Gastroesophageal sphincter (tissue), 4 donors: ENCODE measurements at places on chromosomes 2 and 18.

DNA sequence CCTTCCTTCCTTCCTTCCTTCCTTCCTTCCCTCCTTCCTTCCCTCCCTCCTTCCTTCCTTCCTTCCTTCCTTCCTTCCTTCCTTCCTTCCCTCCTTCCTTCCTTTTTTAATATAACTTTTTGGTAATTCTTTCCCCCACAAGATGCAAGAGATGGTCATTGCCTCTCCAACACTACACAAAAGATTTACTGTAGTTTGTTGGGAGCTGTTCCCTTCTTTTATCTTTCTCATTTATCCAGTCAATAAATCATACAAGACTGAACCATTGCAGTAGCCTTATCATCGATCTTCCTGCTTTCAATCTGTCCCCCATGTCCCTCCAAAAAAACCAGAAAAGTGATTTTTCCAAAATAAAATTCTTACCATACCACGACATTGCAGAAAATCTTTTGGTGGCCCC, 8.2 kb downstream of the APCDD1 start:
- no peak for ATAC-seq

DNA sequence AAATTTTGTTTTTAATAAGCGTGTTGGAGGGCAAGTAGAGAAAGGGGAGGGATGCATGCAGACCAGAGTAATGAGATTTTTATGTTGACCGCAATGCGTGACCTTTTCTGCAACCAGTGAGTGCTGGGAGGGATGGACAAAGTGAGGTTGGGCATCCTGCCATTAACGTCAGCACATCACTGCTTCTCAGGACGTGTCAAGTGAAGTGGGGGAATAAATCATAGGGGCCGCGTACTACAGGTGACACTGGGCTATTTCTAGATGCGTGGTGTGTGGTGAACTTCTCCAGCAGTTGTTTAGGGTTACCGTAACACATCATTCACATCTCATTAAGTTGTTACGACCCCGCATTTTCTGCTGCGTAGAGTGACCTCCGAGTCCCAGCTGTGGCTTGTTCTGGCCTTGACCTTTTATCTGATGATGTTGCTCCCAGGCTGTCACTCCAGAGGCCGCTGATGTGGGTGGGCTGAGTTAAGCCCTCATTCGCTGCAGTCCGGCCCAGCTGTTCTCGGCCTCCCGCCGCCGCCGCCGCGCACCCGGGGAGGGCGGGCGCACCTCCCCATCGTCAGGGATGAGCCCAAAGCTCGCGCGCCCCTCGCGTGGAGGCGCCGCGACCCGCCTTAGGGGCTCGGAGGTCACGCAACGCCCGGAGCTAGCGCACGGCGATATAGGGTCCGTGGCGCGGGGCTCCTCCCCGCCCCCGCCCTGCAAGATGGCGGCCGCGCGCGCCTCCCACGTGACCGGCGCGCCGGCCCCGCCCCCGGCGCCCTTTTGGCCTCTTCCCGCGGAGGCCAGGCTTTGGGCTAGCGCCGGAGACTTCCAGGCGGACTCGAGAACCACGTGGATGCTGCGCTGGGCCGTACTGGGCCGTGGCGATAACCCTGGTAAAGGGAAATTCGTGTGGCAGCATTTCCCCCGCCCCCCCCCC, 3.5 kb downstream of the ZCCHC2 start:
- peak; percentile 44 for ATAC-seq

DNA sequence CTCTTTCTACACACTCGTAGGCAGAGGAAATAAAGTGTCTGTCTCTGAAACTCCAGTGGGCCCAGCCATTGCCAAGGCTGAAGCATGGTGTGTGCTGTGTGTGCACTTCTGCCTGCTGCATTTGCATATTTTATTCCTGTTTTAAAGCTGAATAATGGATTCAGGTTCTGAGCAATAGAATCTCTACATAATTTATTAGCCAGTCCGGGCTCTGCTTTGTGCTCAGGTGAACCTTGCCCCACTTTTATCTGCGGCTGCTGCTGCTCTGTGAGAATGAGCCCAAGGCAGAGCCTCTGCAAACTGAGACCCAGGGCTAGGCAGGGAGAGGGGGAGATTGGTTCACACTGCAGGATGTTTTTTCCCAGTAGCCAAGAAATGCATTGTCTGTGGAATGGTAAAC, 64.6 kb upstream of the SH3BP4 start:
- ATAC-seq = no peak

DNA sequence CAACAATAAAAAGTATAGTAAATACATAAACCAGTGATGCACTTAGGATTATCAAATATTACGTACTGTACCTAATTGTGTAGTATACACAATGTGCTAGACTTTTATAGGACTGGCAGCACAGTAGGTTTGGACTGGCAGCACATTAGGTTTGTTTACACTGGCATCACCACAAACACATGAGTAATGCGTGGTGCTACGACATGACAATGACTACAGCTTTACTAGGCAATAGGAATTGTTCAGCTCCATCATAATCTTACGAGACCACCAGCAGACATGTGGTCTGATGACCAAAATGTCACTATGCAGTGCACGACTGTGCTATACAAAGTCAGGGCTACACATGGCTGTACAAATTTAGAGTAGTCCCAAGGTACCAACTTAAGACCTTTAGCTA, 2.3 kb downstream of the MBOAT2 start:
- ATAC-seq = no peak

DNA sequence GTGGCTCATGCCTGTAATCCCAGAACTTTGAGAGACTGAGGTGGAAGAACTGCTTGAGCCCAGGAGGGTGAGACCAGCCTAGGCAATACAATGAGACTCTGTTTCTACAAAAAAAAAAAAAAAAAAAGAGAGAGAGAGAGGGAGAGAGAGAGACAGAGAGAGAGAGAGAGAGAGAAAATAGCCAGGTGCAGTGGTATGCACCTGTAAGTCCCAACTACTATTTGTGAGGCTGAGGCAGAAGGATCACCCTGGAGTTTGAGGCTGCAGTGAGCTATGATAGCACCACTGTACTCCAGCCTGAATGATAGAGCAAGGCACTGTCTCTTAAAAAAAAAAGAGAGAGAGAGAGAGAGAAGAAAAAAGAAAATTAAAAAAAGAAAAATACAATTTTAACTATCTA, 245.7 kb downstream of the CCDC178 start:
- no peak for ATAC-seq

DNA sequence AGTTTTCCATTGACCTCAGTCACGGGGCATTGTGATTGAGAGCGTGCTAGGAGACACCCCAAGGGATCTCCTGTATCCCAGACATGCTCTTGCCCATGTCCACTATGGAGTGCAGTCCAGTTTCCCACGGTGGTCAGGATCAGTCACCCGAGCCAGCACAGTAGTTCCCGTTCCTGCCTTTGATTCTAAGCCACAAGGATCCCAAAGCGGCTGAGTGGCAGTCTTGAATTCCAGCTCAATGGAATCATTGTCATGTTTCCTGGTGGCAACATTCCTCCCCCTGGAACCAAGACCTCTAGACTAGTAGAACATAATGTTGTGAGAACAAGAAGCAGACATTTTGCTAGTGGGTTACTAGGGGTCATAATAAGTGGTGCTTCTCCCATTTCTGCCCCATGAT, 154.3 kb downstream of the SEPTIN10 start:
- ATAC-seq = no peak

- ATAC-seq = peak; percentile 81
Observed at GRCh38 chr2:173027181-173028128, 48.2 kb upstream of the MAP3K20 start.

DNA sequence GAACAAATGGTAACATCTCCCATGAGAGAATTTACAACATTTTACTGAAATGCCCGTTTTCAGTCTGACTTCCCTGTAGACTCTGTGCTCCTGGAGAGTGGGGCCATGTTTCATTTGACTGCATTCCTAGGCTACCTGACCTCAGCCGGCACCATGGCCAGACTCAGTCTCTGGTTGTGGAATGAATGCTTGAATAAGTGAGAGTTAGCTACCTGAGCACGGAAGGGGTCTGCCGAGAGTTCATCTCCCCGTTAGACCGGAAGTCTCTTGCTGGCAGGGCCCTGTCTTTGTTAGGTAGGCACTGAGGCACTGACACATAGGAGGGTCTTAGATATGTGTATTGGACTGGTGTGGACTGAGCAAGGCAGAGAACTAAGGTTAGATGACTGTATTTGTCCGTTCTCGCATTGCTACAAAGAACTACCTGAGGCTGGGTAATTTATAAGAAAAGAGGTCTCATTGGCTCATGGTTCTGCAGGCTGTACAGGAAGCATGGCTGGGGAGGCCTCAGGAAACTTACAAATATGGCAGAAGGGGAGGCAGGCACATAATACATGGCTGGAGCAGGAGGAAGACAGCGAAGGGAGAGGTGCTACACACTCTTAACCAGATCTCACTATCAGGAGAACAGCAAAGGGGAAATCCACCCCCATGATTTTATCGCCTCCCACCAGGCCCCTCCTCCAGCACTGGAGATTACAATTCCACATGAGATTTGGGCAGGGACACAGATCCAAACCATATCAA, 271.2 kb downstream of the GLI2 start:
- no peak for ATAC-seq

DNA sequence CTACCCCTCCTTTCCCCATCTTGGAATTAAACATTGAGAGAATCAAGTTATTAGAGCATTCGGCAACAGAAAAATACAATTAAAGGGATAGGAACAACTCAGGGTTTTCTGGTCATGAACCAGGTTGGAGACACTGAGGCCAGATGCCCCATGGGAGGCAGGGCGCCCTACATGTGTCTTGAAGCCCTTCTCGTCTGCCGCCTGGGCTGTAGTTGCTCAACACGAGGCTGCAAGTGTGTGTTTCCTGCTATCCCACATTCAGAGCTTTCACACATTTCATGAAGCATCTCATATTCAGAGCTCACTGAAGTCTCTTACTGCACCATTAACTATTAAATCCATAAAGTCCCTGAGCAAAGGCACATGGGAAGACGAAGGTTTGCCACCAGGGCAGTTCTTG, 28.8 kb downstream of the TTC39C start:
- ATAC-seq = no peak

- ATAC-seq = no peak
Observed at GRCh38 chr18:59357928-59358327, 1.1 kb downstream of the LMAN1 start.

DNA sequence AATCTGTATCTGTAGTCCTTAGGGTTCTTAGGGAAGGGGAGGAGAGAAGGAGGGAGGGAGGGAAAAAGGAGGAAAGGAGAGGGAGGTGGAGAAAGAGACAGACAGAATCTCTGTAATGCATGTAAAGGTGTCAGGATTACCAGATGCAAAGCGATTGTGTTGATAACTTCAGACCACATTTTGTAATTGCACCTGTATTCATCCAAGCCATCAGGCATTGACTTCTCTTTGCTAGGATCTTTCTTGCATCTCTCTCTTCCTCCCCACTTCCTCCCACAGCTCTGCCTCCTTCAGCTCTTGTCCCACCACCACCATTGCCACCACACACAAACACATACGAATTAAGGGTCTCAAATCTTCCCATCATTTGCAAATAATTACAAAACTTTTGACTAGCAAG, 91.4 kb downstream of the AOX1 start:
- no peak for ATAC-seq

DNA sequence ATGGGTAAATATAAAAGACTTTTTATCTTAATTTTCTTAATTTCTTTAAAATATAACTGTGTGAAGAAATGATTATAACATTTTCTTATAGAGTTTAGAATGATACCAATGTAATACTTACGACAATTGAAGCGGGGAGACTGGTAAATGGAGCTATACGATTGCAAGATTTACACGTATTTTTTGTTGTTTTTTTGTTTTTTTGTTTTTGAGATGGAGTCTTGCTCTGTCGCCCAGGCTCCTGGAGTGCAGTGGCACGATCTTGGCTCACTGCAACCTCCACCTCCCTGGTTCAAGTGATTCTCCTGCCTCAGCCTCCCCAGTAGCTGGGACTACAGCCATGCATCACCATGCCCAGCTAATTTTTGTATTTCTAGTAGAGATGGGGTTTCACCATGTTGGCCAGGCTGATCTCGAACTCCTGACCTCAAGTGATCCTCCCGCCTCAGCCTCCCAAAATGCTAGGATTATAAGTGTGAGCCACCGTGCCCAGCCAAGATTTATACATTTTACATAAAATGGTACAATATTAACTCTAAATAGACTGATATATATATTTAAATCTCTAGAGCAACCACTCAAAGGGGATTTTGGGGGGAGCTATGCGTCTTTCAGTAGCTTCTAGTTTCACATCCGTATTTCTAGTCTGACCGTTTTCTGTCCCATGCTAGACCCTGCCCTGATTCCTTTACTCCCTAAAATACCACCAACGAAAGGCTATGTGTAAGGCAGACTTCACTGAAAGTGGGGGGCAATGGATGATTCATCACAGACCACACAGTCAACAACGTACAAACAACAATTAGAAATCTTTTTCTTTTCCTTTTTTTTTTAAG, 28.2 kb upstream of the ATG16L1 start:
- ATAC-seq = no peak

GRCh38 chr2:23107327-23107941, 277.5 kb upstream of the KLHL29 start:
- ATAC-seq = no peak

DNA sequence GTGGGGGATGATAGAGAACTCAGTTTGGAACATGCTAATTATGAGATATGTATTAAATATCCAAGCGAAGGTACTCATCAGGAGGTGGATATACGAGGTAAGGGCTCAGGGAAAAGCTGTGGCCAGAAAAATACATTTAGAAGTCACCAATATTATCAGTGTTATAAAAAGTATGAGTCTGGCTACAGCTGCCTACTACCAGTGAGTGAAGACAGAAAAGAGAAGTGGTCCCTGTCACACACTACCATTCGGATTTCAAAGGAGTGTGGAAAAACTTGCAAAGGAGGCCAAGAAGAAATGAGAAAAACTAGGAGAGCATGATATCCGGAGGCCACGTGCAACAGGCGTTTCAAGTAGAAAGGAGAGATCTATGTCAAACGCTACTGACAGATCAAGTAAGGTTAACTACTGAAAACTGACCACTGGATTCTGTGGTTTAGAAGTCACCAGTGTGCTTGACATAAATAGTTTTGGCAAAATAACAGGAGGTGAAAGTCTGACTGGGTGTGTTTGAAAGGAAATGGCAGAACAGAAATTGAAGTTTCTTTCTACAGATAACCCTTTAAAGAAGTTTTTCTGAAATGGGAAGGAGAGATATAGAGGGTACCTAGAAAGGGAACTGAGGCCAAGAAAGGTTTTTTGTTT, 118.7 kb upstream of the DNMT3A start:
- no peak for ATAC-seq

DNA sequence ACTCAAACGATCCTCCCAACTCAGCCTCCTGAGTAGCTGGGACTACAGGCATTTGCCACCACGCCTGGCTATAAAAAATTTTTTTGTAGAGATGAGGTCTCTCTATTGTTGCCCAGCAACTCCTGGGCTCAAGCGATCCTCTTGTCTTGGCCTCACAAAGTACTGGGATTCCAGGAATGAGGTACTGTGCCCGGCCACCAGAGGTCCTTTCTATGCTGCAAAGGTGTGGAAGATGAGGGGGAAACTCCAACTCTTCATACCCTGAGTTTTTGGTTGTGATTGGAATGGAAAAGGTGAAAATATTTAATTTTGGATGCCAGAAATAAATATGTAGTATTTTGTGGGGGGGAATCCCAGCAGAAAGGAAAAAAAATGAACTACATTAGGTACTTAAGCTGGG, 36.0 kb downstream of the MRPL33 start:
- ATAC-seq = no peak

- no peak for ATAC-seq
Observed at GRCh38 chr2:175441181-175441761, 259.8 kb upstream of the ATP5MC3 start.

- peak; percentile 81 for ATAC-seq
Observed at GRCh38 chr18:67651438-67651837, 134.9 kb upstream of the DSEL start.
